ENCODE measurements at places on chromosomes 5 and 9.

- DNase-seq: peak; percentile 76
Observed at GRCh38 chr9:88236511-88237478, 98.5 kb upstream of the SPATA31C2 start.

DNA sequence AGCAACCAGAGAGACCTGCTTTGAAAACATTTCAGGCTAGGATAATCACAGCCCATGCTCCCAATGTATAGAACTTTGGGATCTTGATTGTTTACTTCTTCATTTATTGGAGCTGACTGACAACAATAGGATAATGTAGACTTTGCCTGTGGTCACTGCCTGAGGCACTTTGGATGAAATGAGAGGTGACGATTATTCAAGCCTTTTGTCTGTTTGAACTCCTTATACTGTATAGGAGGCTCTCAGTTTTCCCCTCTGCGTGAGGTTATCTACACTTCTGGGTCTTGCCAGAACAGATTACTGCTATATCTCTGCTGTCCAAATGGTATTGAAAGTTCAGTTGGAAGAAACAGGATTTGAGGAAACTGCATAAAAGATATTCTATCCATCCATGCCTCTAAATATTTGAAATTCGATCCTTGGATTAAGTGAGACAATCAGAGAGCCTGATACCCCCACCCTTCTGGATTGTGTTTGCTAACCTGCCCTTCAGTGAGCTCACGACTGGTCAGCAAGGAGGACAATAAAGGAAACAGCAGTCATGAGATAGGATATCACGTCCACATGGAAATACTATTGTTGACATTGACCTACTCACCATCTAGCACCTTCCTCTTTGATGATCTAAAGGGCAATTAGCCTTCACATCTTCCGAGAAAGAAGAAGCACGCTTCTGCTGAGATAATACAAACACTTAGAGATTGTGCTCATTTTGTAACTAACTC lies 98.1 kb downstream of the DOCK8 start:
- DNase-seq: no peak

- DNase-seq: no peak
Observed at GRCh38 chr5:57539281-57539701, 56.7 kb upstream of the ACTBL2 start.

GRCh38 chr5:168851902-168852321 lies 272.7 kb upstream of the PANK3 start:
- no peak for DNase-seq

DNA sequence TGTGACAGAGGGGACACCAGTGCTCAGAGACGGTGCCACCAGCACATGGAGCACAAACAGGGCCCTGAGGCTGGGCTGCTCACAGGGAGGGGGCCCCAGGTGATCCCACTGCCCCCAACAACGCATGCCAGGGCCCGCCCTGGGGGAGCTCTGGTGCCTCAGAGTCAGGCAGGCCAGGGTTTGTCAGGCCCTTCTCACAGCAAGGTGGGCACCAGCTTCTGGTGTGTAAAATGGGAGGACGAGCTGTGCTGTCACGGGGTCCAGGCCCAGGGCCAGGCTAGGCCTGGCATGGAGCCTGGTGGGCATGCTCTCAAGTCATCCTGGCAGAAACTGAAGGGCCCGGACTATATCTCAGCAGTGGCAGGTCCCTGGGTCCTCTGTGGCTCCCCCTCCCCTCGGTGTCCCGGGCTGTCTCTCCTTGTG lies 34.5 kb downstream of the PRRT1B start:
- DNase-seq: no peak

DNA sequence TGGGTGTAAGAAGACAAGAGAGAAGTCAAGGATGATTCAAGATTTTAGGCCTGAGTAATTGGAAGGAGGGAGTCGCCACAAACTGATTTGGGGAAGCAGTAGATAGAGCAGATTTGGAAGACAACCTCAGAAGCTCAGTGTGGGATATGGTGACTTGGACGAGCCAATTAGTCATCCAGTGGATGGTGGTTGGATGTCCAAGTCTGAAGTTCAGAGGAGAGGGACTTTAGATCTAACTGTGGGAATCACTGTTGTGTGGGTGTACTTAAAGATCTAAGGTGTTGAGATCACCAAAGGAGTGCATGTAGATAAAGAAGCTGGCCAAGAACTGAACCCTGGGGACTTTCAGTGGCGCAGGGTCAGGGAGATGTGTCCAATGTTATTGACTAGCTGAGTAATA lies 2.2 kb downstream of the IDNK start:
- DNase-seq: no peak

- DNase-seq: no peak
Observed at GRCh38 chr9:38343037-38343436, 49.5 kb upstream of the ALDH1B1 start.

- DNase-seq: peak; percentile 5
Observed at GRCh38 chr9:75974016-75974766, 83.7 kb downstream of the PCSK5 start.

GRCh38 chr5:178661836-178662540 lies 35.1 kb upstream of the CLK4 start:
- no peak for DNase-seq

GRCh38 chr9:16532681-16533450 lies 337.6 kb downstream of the BNC2 start:
- DNase-seq: no peak

GRCh38 chr5:19771174-19771835 lies 216.7 kb downstream of the CDH18 start:
- no peak for DNase-seq

- DNase-seq: no peak
Observed at GRCh38 chr5:7251132-7251531, 144.8 kb upstream of the ADCY2 start.

DNA sequence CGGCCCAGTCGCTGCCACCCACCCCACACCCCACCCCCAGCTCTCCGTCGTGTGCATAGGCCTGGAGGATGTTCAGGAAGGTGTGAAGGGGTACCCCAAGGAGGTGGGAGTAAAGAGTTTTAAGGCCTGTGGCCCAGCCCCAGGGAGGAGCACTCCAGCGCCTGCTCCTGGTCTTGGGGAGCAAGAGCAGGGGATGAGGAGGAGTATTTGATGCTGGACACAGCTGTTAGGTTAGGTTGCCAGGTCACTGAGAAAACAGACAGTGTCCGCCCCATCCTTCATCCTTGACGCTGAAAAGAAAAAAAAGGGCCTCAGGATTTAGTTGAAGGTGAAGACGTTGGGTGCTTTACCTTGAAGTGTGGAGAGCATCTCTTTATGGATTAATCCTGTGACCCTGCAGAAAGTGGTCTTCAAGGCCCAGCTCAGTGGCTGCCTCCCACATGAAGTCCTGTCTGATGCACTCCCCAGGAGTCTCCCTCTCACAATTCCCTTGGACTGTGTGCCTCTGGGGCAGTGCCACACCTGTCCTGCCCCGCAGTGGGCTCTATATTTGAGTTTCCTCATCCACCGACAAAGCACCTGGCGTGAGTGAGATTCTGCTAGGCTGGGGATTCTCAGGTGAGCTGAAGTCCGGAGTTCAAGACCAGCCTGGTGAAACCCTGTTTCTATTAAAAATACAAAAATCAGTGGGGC lies 101.8 kb downstream of the SPRY4 start:
- no peak for DNase-seq

- no peak for DNase-seq
Observed at GRCh38 chr5:177555665-177556064, 1.3 kb upstream of the FAM193B start.

DNA sequence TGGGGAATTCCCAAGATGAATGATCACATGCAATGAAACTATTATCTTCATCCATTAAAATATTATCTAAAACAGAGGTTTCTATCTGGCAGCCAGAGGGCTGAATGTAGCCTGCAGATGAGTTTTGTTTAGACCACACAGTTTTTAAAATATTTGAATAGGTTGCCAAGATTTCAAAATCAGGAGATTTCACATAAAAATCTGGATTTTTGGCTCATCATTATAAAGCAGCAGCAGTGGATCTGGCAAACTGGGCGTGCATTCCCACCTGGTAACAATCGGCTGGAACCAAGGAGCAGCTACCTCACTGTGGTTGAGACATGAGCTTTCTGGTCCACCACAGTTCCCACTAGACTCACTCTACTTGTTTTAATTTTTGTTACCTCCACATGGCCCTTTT lies 155.1 kb downstream of the BNC2 start:
- no peak for DNase-seq

DNA sequence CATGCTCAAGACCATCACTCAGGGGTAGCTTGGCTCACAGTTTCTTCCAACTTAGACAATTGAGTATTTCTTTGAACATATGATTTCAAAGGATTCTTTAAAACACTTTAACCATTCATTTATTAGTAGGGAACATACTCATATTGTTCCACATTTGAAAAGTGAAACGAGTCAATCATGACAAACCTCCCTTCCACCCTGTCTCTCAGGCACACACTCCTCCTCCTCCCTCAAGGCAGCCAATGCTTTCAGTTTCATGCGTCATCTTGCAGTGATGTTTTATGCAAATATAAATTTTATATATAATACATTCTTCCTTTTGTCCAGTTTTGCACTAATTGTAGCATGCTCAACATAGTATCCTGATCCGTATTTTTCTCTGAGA lies 126.0 kb upstream of the BOD1 start:
- no peak for DNase-seq

DNA sequence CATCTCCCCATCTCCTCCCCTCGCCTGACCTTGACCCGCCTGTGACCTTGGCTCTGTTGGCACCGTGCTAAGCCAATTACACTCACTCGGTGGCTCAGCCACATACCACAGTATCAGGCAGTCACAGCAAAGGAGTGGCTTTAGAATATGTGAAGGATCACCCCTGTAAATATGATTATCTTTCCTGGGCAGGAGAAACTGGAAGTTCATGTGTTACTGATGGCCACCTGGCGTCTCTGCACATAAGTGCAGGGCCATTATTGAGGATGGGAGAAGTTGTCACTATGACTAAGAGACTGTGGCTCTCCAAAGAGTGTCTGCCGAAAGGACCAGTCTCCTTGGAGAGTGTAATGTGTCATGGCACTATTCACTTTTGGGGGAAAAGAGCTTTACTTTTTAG lies 116.9 kb upstream of the S1PR3 start:
- no peak for DNase-seq

GRCh38 chr9:135693265-135693664 lies 6.0 kb downstream of the SOHLH1 start:
- DNase-seq: no peak

GRCh38 chr9:75953218-75953617 lies 62.7 kb downstream of the PCSK5 start:
- DNase-seq: no peak
